ENCODE measurements at places on chromosomes 6 and 20. TPM values are rescaled to one million over a fixed set of nuclear protein-coding genes. Genes with fewer than 3 reads are reported as not detected.
A peak's percentile ranks its signal among the peaks of the same experiment; 100 is the strongest.

CPNE5 gene
- total RNA-seq, result 4.0 TPM

NOP56 gene
- total RNA-seq, result 285 TPM

WDR27 gene
- 24.9 TPM for total RNA-seq

OPRM1 gene
- not detected for total RNA-seq

RNF182 gene
- not detected for total RNA-seq

DNA sequence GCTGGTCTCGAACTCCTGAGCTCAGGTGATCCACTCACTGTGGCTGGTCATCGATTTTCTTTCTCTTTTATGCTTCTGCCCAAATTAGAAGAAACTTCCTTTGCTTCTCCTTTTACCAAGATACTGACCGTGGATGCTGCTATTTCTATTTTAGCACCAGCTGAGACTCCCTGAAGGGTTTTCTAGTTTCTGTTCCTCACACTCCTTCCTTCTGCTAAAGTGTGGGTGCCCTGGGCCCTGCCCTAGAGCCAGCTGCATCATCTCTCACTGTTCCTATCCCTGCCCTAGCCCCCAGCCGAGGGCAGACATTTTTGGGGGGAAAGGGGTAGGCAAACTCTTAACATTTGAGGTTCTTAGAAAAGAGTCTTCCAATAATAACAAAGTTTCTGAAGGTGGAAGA lies 6.3 kb downstream of the SMOC2 start:
- DNase-seq, result no peak

- peak; percentile 12 for DNase-seq
These were observed 48.1 kb downstream of the EBF4 start for GRCh38 chr20:2740702-2741101.

- DNase-seq, result no peak
These were observed 59.0 kb downstream of the SGK1 start for GRCh38 chr6:134258849-134259306.

- no peak for DNase-seq
These were observed 8.7 kb downstream of the SLC2A4RG start for GRCh38 chr20:63748070-63748933.

GRCh38 chr20:15241681-15242080 lies 904.3 kb upstream of the FLRT3 start:
- no peak for DNase-seq

DNA sequence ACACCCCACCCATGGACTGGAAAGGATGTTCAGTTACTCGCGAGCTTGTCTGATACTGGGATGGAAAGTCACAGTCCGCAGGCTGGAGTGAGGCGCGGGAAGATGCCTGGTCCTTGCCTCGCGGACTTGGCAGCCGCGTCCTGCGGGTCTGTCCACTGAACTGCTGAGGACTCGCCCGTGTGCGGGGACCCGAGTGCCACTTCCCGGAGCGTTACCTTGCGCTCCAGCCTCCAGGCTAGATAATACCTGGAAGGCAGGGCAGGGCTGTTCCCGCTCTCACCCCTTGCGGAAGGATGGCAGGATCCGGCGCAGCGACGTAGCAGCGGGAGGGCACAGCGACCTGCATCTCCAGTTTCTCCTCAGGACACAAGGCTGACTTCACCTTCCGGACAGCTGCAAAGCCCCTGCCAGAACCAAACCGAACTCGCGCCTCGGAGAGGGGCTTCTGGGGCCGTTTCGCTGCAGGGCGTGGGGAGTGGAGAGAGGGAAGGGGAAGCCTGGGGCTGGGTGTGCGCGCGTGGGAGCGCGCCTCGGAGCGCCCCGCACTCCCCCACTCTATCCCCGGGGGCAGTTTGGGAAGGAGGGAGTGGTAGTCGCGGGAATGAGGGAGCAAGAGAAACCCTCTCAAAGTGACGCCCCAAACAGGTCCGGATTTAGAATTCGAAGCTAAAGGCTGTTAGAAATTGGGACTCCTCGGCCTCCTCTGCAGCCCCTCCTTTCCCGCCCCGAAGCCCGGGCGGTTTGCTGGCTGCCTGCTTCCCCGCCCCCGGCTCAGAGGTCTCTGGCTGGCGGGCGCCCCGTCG lies at the start of gene KCNQ5:
Gene KCNQ5, plus strand, starts transcription at position 774 of the 803 bp plus-strand sequence.
- DNase-seq, result peak; percentile 30

GRCh38 chr6:23410439-23410838 lies 715.6 kb upstream of the NRSN1 start:
- no peak for DNase-seq

DNA sequence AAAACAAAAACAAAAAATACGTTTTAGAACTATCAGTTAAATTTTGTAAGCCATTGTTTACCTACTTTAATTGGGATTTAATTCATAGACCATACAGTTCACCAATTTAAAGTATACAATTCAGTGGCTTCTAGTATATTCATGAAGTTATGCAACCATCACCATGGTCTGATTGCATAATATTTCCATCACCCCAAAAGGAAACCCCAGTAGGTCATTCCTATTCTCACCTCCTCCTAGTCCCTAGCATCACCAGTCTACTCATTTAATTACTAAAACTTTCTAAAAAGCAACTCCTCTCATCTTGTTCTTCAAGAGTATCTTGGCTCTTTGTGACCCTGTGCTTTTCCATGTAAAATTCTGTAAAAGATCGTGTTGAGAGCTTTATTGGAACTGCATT lies 60.2 kb downstream of the ASXL1 start:
- DNase-seq, result no peak
